GDM1 (cell line): ENCODE measurements at places on chromosomes 1 and 21.

- no peak for DNase-seq
Observed at GRCh38 chr1:15262003-15262377, 15.0 kb downstream of the FHAD1 start.

GRCh38 chr1:45542591-45542990 lies 8.0 kb upstream of the AKR1A1 start:
- DNase-seq, result no peak

DNA sequence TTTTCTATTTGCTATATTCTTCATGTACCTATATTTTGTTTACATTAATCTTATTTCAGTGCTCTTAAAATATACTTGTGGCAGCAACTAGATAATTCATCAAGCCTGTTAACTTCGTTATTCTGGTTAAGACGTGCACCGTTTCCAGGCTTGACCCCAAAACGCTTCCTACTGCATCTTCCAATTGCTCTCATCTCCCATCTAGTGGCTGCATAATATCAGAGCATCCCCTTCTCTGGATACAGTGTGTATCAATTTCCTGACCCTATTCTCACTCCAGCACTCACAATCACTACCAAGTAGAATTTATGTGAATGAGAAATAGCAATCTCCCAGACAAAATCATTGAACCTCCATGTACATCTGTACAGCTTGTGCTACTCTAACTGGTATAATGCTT lies 1280.3 kb upstream of the B3GALT2 start:
- DNase-seq, result no peak

GRCh38 chr1:209674957-209675564 lies at the start of gene G0S2:
Gene G0S2, plus strand, starts transcription at chr1:209675412. Its CDS starts 273 bp downstream, at chr1:209675685.
- no peak for DNase-seq

DNA sequence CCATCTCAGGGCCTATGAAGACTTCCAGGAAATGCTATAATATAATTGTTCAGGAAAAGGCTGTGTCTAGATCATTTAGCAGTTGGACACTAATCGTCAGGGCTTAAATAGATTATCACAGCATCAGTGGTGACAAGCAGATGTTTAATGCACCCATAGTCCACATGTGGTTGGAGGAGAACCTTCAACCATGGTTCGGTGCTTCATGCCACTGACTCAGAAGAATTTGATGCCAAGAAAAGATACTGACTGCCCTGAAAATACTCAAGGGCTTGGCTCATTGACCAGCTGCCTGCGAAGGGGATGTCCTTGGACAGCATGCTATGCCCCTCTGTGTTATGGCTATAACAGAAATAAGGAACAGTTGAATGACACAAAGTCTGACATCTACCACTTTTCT lies 175.7 kb downstream of the HHIPL2 start:
- DNase-seq, result no peak

- DNase-seq, result no peak
Observed at GRCh38 chr1:41950820-41951219, 32.1 kb upstream of the HIVEP3 start.

DNA sequence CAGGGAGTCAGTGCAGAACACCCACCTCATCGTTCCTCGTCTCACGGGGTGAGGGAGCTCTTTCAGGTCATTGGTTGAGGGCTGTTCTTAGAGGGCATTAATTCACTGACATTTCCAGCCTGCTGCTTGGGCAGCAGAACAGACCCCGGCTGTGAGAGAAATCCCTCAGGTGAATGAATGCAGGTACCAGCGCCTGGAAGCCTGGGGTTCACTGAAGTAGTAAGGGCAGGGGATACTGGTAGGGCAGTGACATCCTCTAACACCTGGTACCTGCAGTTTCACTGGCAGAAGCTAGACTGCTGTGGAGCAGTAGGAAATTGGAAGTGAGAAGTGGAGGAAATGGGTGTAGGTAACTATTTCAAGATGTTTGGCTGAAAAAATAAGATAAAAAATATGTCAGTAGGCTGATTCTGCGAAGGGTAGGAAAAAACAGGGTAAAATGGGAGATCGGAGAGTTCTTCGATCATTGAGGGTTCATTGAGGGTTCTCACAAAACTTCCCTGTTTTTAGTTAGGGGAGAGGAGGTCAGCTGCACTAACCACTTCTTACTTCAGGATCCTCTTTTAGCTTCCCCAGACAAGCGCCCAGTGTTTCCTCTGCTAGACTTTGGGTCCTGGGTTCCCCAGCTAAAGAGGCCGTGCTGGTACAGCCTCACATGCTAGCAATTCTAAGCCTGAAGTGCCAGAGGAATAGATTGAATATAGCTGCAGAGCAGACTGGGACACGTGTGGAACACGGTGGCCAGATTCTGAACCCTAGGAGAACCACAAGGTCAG lies 55.2 kb downstream of the RNF220 start:
- peak; percentile 57 for DNase-seq

DNA sequence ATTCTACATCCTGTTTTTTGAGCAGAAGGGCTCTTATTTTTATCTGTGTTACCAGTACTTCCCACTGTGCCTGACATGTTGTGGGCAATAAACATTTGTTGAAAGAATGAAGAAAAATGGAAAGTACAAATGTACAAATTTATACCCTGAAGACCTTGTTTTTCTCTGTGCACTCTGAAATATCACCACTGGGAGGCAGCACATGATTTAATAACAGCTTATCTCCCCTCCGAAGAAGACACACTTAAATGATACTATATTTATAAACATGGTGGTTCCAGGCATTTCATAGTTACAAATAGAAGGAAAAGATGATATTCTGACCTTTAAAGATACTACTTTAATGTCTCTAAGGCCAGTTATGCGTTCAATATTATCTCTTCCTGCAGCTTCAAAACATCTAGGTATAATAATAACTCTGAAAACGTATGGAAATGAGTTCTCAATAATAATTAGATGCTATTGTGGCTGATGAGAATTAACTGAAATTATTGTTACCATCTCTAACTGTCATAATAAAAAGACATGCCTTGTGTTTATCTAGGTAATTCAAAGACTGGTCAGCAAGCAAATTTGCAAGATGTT lies 12.8 kb downstream of the DYNLT5 start:
- peak; percentile 20 for DNase-seq

DNA sequence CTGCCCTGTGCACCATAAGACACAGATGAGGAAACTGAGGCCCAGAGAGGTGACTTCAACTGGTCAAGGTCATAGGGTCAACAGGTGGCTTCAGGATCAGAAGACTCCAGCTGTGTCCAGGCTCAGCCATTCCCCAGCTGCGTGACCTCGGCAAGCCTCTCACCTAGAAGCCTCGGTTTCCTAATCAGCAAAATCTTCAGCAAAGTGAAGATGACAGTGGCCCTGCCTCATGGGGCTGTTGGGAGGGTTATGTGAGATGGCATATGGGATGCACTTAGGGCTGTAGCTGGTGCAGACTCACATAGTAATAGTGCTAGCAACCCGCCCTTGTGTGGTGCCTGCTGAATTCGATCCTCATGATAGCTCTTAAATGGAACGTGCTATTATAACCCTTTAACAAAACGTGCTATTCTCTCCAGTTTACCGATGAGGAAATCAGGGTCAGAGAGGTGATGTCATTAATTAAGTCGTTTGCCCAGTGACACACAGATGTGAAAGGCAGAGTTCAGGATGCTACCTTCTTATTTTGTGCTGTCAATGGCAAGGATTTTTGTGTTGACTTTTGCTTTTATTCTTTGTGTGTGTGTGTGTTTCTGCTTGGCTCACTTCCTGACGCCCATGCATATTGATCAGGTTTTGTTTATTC lies 472.9 kb downstream of the MATN1 start:
- no peak for DNase-seq

DNA sequence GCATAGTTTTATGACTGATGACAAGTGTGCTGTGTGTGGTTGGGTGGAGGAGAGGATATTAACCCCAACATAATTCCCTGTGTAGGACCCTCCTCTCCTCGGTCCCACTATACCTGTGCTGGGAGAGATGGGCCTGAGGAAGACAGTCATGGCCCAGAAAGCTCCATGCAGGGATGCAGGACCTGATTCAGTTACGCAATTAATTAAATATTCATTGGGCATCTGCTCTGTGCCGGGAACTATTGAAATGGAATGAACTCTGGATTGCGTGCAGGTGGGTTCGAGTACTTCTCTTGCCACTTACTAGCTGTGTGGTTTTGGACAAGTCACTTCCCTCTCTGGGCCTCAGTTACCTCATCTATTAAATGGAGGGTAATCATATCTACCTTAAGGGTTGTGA lies 74.6 kb downstream of the CD247 start:
- no peak for DNase-seq

GRCh38 chr1:115815694-115816093 lies 25.2 kb downstream of the NHLH2 start:
- DNase-seq, result no peak

GRCh38 chr1:228023294-228023639 lies 16.5 kb downstream of the WNT3A start:
- DNase-seq, result no peak

- DNase-seq, result no peak
Observed at GRCh38 chr21:31484219-31484618, 140.2 kb upstream of the TIAM1 start.

GRCh38 chr21:31198575-31198974 lies 145.5 kb downstream of the TIAM1 start:
- no peak for DNase-seq

DNA sequence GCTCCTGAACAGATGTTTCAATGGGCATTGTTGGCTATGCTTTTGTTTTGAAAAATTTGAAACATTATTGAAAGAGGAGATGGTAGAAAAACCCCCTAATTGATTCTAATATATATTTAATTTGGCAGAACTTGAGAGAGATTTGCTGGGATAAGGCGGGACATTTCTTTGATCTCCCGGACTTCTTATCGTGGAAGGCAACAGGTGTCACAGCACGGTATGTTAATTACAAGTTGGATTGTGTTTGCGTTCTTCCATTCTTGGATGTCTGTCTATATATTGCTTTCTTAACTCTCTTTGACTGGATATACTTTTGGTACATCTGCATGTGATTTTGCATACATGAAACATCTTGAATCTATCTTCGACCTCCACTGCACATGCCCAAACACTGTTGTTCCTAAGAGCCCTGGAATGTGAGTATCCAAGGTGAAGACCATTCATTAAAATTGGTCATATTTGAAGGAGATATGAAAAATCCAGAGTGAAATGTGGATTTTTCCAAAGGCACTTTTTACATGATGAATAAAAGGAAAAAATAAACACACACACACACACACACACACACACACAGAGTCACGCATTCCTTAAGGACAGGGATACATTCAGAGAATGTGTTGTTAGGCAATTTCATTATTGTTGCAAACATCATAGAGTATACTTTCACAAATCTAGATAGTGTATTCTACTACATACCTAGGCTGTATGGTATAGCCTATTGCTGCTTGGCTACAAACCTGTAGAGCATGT lies 81.9 kb downstream of the FGGY start:
- DNase-seq, result no peak

DNA sequence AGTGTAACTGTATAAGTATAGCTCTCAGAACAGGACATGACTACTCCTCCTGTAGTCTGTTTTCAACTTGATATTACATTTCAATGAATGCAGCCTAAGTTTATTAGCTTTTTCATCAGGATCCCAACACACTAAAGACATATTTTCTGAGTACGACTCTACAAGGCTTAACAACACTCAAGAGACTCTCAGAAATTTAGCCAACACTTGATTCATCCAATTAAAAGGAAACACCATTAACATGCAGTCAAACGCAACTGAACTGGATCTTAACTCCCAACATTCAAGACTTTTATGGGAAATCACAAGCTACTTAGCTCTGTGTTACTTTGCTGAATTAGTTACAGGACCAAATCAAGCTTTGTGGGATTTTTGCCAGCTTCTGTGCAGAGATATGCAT lies 65.2 kb upstream of the SGIP1 start:
- DNase-seq, result no peak

GRCh38 chr1:220013497-220013896 lies 32.8 kb downstream of the EPRS1 start:
- no peak for DNase-seq

- no peak for DNase-seq
Observed at GRCh38 chr21:16535102-16535422, 805.3 kb downstream of the USP25 start.
